Stimulated activated CD8-positive, alpha-beta memory T cell treated with anti-CD3 and anti-CD28 coated beads, Interleukin-4, amount 100 ng/mL, for 4 hours (primary cell): ENCODE measurements at places on chromosomes 6 and 20.

DNA sequence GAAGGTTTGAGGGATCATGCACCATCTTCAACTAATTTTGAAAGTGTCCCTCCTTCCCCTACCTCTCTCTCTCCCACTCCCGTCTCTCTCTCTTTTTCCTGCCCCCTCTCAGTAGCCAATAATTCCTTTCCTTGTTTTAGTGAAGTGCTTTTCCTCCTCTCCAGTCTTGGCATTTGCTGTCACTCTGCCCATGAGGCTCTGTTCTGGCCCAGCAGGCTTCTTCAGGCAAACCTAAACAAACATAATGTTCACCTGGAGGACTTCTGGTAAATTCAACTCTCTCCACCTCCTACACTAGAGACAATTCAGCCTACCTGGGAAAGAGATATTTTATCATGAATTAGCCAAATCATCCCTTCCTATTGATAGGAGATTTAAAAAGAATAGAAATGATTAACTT, 320.4 kb upstream of the RNF24 start:
- no peak for DNase-seq

- DNase-seq = no peak
These were observed 35.1 kb downstream of the MAP3K5 start for GRCh38 chr6:136757150-136757549.

GRCh38 chr6:14386668-14387067, 269.1 kb downstream of the CD83 start:
- DNase-seq = no peak

GRCh38 chr6:95581073-95581472, 3.7 kb downstream of the MANEA start:
- DNase-seq = no peak

DNA sequence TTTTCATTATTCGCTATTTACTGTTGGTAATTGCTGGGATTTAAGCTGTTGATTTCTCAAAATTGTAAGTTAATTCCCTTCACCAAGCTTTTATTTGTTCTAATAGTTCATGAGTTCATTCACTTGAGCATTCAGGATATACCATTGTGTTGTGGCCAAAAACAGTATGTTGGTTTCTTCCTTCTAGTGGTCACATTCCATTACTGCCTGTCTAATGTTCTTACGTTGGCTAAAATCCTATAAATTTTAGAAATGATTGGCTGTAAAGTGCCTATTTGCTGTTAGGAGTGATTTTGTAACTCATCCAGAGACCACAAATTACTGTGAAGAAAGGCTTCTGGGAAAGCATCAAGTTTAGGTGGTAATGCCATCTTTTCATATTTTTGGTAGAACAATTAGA, 76.3 kb downstream of the FARS2 start:
- DNase-seq = no peak

DNA sequence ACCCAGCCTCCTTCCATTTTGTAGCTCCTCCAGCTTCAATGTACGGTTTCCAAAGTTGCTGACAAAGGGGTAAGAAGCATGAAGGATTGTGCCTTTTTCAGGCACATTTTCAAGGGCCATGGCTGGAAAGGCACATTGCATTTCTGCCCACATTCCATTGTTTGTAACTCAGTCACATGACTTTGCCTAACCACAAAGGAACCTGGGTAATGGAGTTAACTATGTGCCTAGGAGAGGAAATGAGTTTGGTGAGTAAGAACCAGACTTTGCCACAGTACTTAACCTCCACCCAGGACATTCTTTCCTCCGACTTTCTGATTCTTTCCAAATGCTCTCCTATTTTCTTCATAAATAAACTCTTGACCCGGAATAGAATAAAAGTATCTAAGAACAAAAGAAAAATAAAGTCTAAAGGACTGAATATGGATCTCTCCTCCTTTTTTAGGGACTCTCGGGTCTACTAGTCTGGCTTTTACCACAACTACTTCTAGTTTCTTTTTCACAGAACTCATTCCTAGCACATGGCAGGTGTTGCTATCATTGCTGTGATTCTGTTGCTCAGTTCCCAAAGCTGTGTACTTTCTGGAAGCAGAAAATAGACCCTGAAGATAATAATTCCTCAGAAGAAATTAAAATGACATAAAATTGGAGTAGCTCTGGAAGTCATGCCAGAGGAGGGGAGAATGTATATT, 81.5 kb upstream of the ISM1 start:
- no peak for DNase-seq

GRCh38 chr20:49853640-49854039, 41.0 kb downstream of the SLC9A8 start:
- DNase-seq = no peak

- DNase-seq = no peak
These were observed 71.8 kb upstream of the KHDRBS2 start for GRCh38 chr6:62357835-62358234.
